AG10803 (cell line): ENCODE measurements at places on chromosomes 1 and 21.
A peak's percentile ranks its signal among the peaks of the same experiment; 100 is the strongest.

- DNase-seq: no peak
Measured at GRCh38 chr1:93322349-93322748, 23.4 kb upstream of the DR1 start.

- DNase-seq: no peak
Measured at GRCh38 chr1:228000416-228000815, 6.4 kb upstream of the WNT3A start.

DNA sequence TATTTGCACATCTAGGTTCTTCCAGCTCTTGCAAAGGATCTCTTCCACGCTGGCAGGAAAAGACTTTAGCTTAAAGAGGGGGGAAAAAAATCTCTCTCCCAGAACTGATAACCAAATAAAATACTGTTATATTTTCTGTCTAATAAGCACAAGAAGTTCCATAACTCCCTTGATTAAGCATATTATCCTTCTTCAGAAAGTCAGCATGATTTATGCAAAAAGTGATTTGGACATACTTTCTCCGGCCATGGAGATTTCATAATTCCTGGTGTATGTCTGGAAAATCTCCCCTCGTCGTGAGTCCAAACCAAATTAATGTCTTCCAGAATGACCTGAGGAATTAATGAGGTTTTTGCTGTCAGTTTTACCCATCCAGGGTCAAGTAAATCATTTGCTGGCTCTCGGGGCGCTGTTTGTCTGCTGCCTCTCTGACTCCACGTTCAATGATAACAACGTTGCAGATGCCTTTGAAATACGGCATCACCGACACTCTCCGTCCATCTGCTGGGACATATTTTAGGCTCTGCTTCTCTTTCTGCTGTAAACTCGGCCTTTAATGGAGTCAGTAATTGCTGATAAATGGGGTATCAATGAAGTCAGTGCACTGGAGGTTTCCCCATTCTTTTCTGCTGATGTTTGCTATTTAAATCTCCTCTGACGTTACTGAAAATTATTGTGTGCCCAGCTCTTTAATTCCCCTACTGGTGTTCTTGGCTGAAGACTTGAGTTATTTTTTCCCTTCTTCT is 112.9 kb downstream of the HLX start:
- DNase-seq: peak; percentile 55

GRCh38 chr1:158153179-158153578 is 27.5 kb upstream of the CD1D start:
- DNase-seq: no peak

DNA sequence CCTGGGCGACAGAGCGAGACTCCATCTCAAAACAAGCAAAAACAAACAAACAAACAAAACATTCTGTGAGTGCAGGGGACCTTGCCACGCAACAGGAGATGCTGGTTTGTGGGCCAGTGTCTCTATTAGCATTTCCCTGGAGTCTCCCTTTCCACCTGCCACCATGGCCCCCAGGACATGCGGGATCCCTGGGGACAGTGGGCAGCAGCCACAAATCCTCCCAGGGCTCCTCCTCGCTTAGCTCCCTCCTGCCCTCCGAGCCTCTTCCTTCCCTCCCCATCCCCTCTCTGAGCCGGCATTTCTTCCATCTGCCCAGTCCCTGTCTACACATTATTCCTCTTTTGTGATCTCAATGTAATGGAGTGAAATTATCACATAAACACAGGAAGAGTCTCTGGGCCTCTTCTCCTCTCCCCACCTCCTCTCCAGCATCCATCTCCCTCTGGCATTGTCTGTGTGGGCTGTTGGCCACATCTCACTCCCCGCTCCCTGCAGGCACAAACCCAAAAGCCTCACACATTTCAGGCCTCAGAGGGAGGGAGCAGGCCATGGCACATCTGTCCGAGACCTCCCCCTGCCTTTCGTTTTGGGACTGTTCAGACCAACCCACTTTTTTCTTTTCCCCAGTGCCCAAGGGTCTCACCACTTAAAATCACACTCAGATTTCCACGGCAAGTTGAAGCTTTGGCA is 144.3 kb downstream of the MIS18A start:
- DNase-seq: no peak

DNA sequence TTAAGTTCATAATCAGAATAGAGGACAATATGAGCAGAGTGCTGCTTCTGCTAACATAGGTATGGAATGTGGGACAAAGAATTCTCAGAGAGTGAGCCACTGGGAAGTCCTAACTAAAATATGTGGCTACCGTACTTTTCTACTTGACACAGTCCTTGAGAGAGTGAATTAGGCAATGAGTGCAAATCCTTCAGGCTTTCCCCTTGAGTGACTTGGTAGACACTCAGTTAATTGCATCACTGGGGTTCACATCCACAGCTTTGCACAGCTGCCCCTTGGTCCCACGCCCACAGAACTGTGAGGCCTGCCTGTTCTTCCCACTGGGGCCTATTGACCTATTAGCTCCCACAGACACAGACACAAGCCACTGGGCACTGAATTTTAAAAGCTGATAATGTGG is 40.5 kb upstream of the PAXBP1 start:
- peak; percentile 65 for DNase-seq

GRCh38 chr1:228058949-228059633 is 23.4 kb upstream of the ARF1 start:
- DNase-seq: no peak

DNA sequence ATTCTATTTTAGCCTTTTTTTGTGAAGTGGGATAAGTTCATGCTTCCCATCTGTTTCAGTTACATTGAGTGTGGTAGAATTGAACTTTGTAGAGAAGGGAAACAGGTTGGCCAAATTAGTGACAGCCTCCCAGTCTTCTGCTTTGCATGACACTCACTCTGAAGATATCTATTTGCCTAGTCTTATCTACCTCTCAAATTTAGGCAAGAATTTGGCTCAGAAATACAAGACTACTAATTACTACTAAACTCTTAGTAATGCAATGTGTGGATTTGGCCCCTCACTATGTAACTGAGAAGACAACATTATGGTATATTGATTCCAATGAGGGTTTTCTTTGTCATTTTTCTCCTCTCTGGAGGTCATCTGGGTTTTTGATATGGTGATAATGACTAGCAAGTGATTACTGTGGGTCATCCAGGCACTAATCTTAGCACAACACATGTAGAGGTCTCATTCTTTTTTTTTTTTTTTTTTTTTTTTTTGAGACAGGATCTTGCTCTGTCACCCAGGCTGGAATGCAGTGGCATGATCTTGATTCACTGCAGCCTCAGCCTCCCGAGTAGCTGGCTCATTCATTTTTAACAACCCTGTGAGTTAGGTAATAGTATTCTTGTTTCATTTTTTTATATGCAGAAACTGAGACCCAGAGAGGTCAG is 6.3 kb downstream of the FAM20B start:
- peak; percentile 67 for DNase-seq

GRCh38 chr1:42735477-42736105 is 4.4 kb downstream of the CLDN19 start:
- DNase-seq: no peak

DNA sequence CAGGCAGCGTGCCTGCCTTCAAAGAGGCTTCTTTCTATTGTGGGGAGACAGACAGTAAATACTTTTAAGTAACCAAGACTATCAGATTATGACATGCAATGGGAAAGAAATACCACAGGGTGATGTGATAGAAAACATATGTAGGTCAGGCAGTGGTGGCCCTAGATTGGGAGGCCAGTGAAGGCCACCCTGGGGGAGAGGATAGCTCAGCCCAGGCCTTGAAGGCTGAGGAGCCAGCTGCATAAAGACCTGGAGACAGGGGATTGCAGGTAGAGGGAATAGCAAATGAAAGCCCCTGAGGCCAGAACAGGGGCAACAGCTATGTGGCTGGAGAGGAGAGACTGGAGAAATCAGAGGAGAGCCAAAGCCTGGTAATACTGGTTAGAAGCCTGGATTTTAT is 4.0 kb downstream of the SOX13 start:
- peak; percentile 60 for DNase-seq

- DNase-seq: no peak
Measured at GRCh38 chr1:231855926-231856325, 229.3 kb downstream of the DISC1 start.

DNA sequence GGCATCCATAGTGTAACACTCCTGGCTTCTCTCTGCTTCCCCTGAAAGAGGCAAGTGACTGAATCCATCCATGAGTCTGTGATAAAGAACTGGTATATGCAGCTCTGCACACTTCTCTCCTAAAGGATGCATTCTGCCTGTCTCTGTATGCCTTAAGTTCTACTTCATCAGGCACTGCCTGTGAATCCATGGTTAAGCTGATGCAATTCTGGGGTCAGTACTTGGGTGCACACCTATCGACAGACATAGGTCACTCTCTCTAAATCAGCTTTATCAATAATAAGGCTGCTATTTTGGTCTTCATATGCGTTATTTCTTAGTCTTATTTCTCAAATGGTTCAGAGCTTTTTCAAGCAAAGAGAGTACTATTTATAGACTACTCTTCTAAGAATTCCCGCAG is 32.7 kb upstream of the PTP4A2 start:
- DNase-seq: no peak

GRCh38 chr1:64539781-64540218 is 69.9 kb downstream of the CACHD1 start:
- peak; percentile 47 for DNase-seq
